ENCODE measurements at places on chromosomes 2 and 18. TPM values are rescaled to one million over a fixed set of nuclear protein-coding genes. Genes with fewer than 3 reads are reported as not detected.
A peak's percentile ranks its signal among the peaks of the same experiment; 100 is the strongest.

TRPM8 gene
- total RNA-seq = not detected

ARL4C gene
- total RNA-seq = 6.2 TPM

HEATR5B gene
- total RNA-seq = 20.8 TPM

NOSTRIN gene
- total RNA-seq = 58.7 TPM

DSC2 gene
- total RNA-seq = 11.4 TPM

GREB1L gene
- 0.54 TPM for total RNA-seq

ME2 gene
- 80.8 TPM for total RNA-seq

NEB gene
- 22.0 TPM for total RNA-seq

NEDD4L gene
- total RNA-seq = 45.9 TPM

LTBP1 gene
- 15.6 TPM for total RNA-seq

ELOA2 gene
- total RNA-seq = not detected

- DNase-seq = no peak
- H3K36me3 ChIP-seq = no peaks in the 10 kb centered on the region
- H3K27ac ChIP-seq = no peak overlapping the region
- H3K4me3 ChIP-seq = no peak overlapping the region
- no peaks in the 10 kb centered on the region for H3K4me1 ChIP-seq
- no peaks in the 10 kb centered on the region for H3K27me3 ChIP-seq
Measured at GRCh38 chr2:149075105-149075504, 36.6 kb downstream of the LYPD6B start.

DNA sequence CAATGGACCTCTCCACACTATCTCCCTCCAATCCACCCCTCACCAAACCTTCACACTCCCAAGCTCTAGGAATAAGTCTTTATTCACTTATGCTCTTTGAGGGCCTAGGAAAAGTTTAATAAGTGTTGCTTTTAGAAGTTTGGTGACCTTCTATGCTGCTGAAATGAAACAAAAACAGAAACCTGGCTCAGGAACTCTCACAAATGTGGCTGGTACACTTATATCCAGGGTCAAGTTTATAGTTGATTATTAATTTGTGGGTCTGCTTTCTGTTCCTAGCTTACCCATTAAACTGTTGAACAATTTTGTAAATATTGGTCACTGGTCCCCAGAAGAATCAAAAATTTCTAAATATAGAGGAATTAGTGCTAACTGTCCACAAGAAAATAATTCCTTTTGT is 14.2 kb upstream of the ANKRD44 start:
- H3K4me3 ChIP-seq = no peak overlapping the region
- H3K27ac ChIP-seq = no peak overlapping the region
- no peak for DNase-seq
- no peaks in the 10 kb centered on the region for H3K4me1 ChIP-seq

DNA sequence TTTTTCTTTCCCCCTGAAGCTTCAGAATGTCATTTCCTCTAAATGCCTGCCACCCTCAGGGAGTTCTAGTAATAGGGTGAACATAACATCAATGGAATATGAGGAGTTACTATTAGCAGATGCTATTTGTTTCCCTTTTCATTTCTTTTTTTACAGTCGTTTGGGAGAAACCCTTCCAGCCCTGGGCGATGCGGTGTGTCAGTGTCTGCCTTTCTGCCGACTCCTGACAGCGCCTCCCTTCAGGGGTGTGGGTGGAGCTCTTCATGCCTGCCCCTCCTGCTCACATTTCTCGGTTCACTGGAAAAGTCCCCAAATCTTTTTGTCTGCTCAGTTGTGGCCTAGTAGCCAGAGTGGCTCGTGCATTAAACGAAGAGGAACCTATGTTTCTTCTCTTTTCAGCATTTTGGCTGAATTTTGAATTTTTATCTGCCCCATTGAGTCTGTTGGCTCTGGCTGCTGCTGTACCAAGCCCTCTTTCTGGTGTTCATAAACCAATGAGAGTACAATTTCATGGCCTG is 72.3 kb downstream of the FMNL2 start:
- H3K27ac ChIP-seq = no peak overlapping the region
- H3K4me3 ChIP-seq = no peak overlapping the region
- H3K36me3 ChIP-seq = no peaks in the 10 kb centered on the region
- H3K4me1 ChIP-seq = peaks cover 71% of the 10 kb centered on the region
- DNase-seq = no peak

GRCh38 chr2:85017411-85018048 is 46.6 kb downstream of the KCMF1 start:
- peaks cover 44% of the 10 kb centered on the region for H3K4me1 ChIP-seq
- no peak for DNase-seq
- no peak overlapping the region for H3K4me3 ChIP-seq
- H3K27me3 ChIP-seq = no peaks in the 10 kb centered on the region
- no peak overlapping the region for H3K27ac ChIP-seq

DNA sequence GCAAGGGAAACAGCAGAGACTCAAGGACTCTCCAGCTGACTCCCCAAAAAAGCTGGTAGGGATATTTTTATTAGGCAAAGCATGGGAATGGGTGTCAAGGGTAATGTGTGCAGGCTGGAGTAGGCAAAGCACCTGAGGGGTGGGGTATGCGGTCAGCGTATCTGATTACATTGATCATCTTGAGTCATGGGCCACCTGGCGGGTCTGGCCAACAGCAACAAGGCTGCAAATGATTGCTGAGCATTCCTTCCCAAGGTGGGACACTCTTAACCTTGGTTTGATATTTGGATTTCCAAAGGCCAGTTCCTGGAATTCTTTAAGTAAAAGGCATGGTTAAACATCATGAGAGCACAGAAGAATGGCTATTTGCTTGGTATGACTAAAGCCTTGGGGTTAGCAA is 32.6 kb upstream of the CCBE1 start:
- H3K27me3 ChIP-seq = no peaks in the 10 kb centered on the region
- H3K4me3 ChIP-seq = no peak overlapping the region
- H3K27ac ChIP-seq = no peak overlapping the region
- no peaks in the 10 kb centered on the region for H3K36me3 ChIP-seq

- no peak for DNase-seq
- H3K27me3 ChIP-seq = no peaks in the 10 kb centered on the region
- peak overlapping the region; percentile 32 for H3K27ac ChIP-seq
- no peaks in the 10 kb centered on the region for H3K4me1 ChIP-seq
- no peaks in the 10 kb centered on the region for H3K36me3 ChIP-seq
- no peak overlapping the region for H3K4me3 ChIP-seq
Measured at GRCh38 chr18:48533340-48534070, 5.3 kb upstream of the CTIF start.

DNA sequence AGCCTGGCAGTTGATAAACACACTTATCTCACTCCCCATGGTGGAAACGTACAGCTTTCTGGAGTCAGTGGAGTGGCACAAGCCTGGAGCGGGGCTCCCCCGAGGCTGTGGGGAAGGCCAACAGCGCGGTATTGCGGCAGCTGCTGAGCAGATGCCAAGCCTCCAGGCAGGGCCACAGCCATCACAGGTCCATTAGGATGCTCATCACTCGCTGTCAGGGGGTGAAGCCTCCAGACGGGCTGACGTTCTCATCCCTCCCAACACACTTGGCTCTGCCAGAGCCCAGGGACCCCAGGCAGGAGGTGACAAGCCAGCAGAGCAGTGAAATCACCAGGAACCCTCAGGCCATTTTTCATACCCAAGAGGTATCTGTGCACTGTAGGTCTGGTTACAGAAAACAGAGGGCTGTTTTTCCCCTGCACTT is 529.2 kb upstream of the KLHL29 start:
- H3K27me3 ChIP-seq = no peaks in the 10 kb centered on the region
- H3K36me3 ChIP-seq = no peaks in the 10 kb centered on the region
- no peak overlapping the region for H3K4me3 ChIP-seq
- no peak for DNase-seq
- H3K4me1 ChIP-seq = no peaks in the 10 kb centered on the region

DNA sequence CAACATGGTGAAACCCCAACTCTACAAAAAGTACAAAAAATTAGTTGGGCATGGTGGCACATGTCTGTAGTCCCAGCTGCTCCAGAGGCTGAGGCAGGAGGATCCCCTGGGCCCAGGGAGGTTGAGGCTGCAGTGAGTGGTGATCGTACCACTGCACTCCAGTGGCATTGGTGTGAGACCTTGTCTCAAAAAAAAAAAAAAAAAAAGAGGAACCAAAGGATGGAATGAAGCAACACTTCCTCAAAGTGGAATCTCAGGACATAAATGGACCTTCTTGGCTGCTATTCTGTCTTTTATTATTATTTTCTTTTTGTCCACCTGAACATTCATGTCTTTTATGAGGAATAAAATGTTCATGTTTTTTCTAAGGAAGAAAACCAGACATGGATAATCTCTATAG is 13.7 kb downstream of the GEMIN6 start:
- H3K36me3 ChIP-seq = no peaks in the 10 kb centered on the region
- no peaks in the 10 kb centered on the region for H3K27me3 ChIP-seq
- no peaks in the 10 kb centered on the region for H3K4me1 ChIP-seq
- DNase-seq = no peak
- no peak overlapping the region for H3K27ac ChIP-seq
- no peak overlapping the region for H3K4me3 ChIP-seq

GRCh38 chr18:62388855-62389760 is 64.0 kb downstream of the TNFRSF11A start:
- no peak overlapping the region for H3K27ac ChIP-seq
- H3K4me1 ChIP-seq = no peaks in the 10 kb centered on the region
- no peaks in the 10 kb centered on the region for H3K27me3 ChIP-seq
- H3K4me3 ChIP-seq = no peak overlapping the region

- DNase-seq = no peak
- no peaks in the 10 kb centered on the region for H3K27me3 ChIP-seq
- H3K27ac ChIP-seq = no peak overlapping the region
- H3K4me3 ChIP-seq = no peak overlapping the region
Measured at GRCh38 chr2:109195193-109196045, 66.4 kb downstream of the SH3RF3 start.

GRCh38 chr2:7694076-7694985 is 777.1 kb downstream of the RNF144A start:
- DNase-seq = no peak
- H3K4me3 ChIP-seq = no peak overlapping the region
- no peaks in the 10 kb centered on the region for H3K4me1 ChIP-seq
- no peak overlapping the region for H3K27ac ChIP-seq

GRCh38 chr2:20168727-20169696 is 55.9 kb downstream of the SDC1 start:
- no peak overlapping the region for H3K4me3 ChIP-seq
- DNase-seq = no peak
- no peaks in the 10 kb centered on the region for H3K36me3 ChIP-seq
- no peaks in the 10 kb centered on the region for H3K4me1 ChIP-seq
- H3K27ac ChIP-seq = no peak overlapping the region
- no peaks in the 10 kb centered on the region for H3K27me3 ChIP-seq

- no peak overlapping the region for H3K27ac ChIP-seq
- DNase-seq = no peak
- H3K4me3 ChIP-seq = no peak overlapping the region
Measured at GRCh38 chr18:58302811-58303210, 258.8 kb downstream of the NEDD4L start.

GRCh38 chr2:126399001-126399400 is 257.0 kb upstream of the GYPC start:
- no peaks in the 10 kb centered on the region for H3K36me3 ChIP-seq
- H3K27me3 ChIP-seq = no peaks in the 10 kb centered on the region
- no peak for DNase-seq
- H3K27ac ChIP-seq = no peak overlapping the region
- H3K4me3 ChIP-seq = no peak overlapping the region

DNA sequence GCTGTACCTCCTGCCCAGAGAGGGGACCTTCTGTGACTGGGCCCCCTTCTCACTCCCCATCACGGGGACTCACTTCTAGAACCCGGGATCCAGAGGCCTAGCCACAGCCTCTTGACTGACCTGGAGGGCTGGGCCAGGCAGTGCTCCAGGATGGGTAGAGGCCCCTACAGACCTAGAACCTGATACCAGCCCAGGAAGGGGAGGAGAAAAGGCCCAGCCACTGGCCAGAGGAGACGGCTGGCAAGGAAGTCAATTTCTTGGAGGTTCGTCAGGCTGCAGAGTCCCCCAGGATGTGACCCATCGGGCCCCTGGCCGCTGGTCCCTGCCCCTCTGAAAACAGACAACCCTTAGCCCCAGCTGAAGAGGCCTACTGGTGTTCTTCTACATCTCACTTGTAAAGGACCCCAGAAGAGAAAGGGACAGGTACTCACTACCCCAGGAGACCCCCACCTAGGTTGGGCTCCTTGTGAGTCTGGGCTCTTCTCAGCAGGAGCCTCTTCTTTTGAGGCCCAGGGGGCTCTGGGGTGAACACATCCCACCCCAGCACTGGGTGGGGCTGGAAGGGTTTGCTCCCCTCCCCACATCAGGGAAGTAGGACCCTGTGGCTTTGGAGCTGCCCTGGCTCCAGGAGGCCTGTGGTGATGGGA is 86.0 kb downstream of the STPG4 start:
- H3K4me1 ChIP-seq = peaks cover 43% of the 10 kb centered on the region
- no peaks in the 10 kb centered on the region for H3K36me3 ChIP-seq
- H3K27ac ChIP-seq = peak overlapping the region; percentile 86
- H3K4me3 ChIP-seq = no peak overlapping the region
- DNase-seq = no peak

GRCh38 chr2:221731432-221732145 is 159.5 kb upstream of the EPHA4 start:
- no peak overlapping the region for H3K27ac ChIP-seq
- no peaks in the 10 kb centered on the region for H3K36me3 ChIP-seq
- H3K4me3 ChIP-seq = no peak overlapping the region
- no peaks in the 10 kb centered on the region for H3K27me3 ChIP-seq

DNA sequence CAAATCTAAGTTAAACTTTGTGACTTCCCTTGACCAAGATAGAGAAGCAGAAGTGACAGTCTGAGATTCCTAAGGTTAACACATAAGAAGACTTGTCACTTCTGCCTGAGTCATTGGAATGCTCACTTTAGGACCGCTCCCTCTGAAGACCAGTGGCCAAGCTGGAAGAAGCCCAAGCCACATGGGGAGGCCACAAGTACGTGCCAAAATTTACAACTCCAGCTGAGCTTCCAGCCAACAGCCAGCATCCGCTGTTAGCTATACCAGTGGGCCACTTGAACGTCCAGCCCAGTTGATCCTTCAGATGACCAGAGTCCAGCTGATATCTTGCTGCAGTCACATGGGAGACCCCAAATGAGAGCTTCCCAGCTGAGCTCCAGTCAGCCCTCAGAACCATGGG is 18.1 kb upstream of the ANTXR1 start:
- H3K4me3 ChIP-seq = no peak overlapping the region
- DNase-seq = no peak
- H3K27ac ChIP-seq = no peak overlapping the region
- H3K27me3 ChIP-seq = no peaks in the 10 kb centered on the region
- no peaks in the 10 kb centered on the region for H3K36me3 ChIP-seq

- peak overlapping the region; percentile 60 for H3K27ac ChIP-seq
- DNase-seq = peak; percentile 73
- no peaks in the 10 kb centered on the region for H3K27me3 ChIP-seq
- H3K4me3 ChIP-seq = no peak overlapping the region
Measured at GRCh38 chr2:43051338-43051737, 175.1 kb downstream of the ZFP36L2 start.

- no peak overlapping the region for H3K4me3 ChIP-seq
- H3K27me3 ChIP-seq = no peaks in the 10 kb centered on the region
- no peak for DNase-seq
- H3K4me1 ChIP-seq = no peaks in the 10 kb centered on the region
- no peak overlapping the region for H3K27ac ChIP-seq
Measured at GRCh38 chr18:79847606-79848293, 50.0 kb downstream of the KCNG2 start.

GRCh38 chr2:173851141-173851641 is 114.0 kb downstream of the SP3 start:
- no peak overlapping the region for H3K4me3 ChIP-seq
- peak; percentile 50 for DNase-seq
- H3K36me3 ChIP-seq = no peaks in the 10 kb centered on the region
- H3K27ac ChIP-seq = no peak overlapping the region

Measured in adrenal gland (tissue), 19 donors.